Activated CD4-positive, CD25-positive, alpha-beta regulatory T cell treated with anti-CD3 and anti-CD28 coated beads, Interleukin-2, amount 50 U/mL, for 16 hours (primary cell): ENCODE measurements at places on chromosomes 3 and 15.

GRCh38 chr3:69324362-69325025, 61.4 kb downstream of the FRMD4B start:
- no peak for DNase-seq

DNA sequence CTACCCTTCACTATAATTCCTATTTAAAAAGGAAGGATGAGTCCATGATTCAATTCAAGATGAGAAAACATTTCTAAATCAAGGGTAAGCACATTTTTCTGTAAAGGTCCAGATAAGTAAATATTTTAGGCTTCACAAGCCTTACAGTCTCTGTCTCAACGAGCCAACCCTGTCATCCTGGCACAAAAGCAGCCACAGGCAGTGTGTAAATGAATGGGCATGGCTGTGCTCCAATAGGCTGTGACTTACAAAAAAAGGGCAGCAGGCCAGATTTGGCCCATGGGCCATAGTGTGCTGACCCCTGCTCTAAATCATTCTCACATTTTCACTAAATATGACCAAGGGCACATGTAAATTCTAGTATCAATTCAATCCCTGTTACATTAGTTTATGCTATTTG, 200.4 kb downstream of the WNT5A start:
- DNase-seq: no peak

- DNase-seq: no peak
Observed at GRCh38 chr3:119388577-119388976, 74.8 kb downstream of the TMEM39A start.

DNA sequence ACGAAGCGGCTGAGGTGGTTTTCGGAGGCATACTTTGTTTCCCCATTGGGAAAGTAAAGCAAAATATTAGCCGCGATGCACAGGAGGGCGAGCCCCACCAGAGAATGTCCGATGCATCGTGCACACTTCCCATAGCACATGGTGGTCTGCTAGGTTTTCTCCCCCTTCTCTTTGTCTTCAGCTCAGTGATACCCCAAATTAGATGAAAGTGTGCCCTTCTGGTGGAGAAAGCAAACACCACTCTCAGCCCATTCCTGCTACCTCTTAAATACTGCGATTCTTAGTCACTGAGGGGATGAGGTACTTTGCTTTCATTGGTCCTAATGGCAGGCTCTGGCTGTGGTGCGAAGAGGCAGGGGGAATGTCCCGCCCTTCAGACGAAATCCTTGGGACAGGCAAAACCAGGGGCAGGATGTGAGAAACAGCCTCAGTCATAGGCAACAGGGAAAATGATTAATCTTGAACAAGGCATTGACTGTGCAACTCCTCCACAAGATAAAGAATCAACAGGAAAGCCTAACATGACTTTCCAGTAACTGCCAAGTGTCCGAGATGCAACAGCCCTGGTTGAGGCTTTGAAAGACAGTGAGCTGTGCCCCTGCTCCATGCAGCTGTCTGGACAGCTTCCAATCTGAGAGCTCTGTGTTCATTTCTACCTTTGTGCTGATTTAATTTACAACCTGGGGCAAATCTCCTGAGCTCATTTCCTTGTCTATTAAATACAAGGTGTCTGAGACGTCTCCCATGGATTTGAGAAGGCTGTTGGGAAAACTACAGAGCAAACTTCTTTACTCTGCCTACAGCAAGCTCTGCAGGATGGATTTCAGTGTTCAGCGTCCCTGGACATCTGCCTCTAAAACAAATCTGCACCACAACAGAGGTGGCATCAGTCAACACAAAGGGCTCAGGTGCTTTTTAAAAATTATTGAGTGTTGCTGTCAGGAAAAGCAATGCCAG, at the start of gene TM4SF1:
TM4SF1 (minus strand) TSS at position 242 of the 957 bp plus-strand sequence; CDS start at position 140, 102 bp downstream.
- no peak for DNase-seq

GRCh38 chr3:42537350-42537749, 34.9 kb downstream of the VIPR1 start:
- no peak for DNase-seq

DNA sequence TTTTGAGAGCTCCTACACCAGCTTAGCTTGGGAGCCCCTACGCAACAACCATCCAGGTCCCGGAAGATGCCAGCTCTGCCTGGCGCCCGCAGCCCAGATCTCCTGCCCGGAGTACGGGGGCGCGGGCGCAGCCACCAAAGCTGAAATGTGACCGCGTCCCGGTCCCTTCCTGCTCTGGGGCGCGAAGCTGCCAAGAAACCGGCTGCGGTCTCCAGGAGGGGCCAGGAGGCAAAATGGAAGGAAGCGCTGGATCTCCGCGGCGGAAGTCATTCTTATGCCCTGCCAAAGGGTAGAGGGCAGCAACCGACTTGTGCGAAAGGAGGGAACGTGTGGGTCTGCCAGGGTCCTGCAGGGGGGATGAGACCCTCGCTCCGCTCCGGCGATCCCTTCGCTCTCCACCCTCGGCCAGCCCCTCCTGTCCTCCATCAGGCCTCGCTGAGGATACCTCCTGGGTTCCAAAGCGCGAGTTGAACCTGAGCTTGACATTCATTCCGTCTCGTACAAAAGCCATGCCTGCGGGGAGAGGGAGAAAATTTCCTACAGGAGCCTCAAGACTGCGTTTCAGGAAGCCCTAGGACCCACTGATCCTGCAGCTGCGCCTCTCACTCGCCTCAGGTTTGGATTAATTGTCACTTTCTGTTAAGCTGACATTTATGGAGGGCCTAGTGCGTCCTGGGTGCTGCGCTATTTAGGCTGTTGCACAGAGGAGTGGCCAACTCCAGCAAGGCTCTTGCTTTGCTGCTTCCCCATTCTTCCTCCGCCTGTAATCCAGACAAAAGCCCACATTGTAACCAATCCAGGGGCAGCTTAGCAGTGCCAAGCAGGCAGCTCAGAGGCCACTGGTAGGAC, 98.3 kb upstream of the VGLL3 start:
- DNase-seq: no peak

DNA sequence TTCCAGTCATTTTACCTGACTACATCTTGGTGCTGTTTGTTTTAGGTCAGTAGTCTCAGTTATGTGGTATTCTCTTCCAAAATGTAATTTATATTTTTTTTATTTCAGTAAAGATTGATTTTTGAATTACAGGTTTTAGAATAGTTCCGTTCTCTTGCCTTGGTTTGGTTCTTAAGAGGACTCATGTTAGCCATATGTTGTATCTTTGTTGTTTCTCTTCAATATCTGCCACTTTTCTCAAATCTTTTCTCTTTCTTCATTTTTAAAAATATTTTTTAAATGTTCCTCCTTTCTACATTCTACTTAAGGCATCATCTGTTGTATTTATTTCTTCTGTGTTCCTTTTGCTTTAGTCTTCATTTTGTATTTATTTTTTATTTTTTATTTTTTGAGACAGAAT, 5.6 kb upstream of the UBL7 start:
- no peak for DNase-seq

DNA sequence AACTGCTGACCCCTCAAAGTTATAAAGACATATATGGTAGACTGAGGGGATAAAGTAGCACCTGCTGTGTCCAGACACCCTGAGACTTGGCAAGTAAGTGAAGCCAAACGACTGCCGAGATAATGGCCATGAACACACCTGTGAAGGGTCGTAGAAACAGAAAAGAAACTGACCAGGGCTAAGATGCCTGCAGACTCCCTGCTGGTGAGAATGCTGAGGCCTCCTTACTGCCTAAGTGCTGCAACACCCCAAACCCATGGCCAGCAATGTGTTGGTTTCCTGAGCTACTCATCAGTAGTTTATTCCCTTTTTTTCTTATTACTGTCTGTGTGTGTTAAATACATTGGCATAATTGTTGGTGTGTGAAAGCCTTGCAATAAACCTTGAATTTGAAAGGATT, 233.8 kb downstream of the ZNF385D start:
- DNase-seq: no peak

- no peak for DNase-seq
Observed at GRCh38 chr3:110093411-110093810, 756.1 kb upstream of the DPPA4 start.

DNA sequence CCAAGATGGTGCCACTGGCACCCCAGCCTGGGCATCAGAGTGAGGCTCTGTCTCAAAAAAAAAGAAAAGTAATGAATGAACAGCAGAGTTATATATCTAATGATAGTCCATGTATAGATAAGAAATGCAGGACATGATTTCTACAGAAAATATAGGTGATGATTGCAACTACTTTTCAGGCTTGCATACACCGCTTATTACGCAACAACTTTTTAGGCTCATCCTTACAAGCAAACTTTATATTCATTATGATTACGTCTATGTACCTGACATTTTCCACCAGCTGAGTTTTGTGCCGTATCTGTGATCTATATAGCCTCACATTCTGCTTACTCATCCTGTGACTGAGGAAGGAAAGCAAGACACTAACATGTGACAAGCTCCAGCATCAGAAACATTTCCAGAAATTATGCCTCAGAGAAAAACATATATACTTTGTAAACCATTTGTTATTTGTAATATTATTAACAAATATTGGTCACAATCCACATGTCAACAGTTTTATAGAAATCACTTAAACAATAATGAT, 906.3 kb downstream of the ZPLD1 start:
- no peak for DNase-seq

GRCh38 chr15:38874464-38874863, 309.9 kb upstream of the RASGRP1 start:
- no peak for DNase-seq

- DNase-seq: no peak
Observed at GRCh38 chr3:54733106-54734006, 194.5 kb downstream of the LRTM1 start.

GRCh38 chr3:16211176-16211904, 36.9 kb downstream of the GALNT15 start:
- DNase-seq: no peak

GRCh38 chr3:85298032-85298431, 339.2 kb downstream of the CADM2 start:
- no peak for DNase-seq

DNA sequence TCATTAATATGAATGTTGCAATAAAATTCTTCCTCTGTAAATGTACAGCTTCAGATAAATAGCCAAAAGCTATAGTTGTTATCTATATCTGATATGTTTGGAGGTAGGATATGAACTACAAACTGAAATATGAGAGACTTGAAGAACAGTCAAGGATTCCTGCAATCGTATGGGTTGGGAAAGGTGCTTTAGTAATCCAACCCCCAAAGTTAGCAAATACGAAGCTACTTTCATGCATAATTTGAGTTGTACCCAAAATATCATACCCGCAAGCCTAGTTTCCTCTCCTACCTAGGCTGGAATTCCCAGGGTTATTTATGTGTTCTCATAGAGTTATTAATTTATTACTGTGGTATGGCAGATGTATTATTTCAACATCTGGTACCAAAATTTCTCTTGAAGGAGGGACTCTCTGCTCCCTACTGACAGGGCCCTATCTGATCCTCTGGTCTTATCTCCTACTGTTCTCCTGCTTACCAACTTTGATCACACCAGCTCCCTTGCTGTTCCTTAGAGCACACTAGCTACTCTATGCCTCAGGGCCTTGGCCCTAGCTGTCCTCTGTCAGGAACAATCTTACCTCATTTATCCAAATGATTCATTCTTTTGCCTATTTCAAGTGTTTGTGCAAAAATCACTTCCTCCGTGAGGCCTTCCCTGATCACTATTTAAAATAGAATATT, 140.4 kb upstream of the CCDC54 start:
- no peak for DNase-seq

DNA sequence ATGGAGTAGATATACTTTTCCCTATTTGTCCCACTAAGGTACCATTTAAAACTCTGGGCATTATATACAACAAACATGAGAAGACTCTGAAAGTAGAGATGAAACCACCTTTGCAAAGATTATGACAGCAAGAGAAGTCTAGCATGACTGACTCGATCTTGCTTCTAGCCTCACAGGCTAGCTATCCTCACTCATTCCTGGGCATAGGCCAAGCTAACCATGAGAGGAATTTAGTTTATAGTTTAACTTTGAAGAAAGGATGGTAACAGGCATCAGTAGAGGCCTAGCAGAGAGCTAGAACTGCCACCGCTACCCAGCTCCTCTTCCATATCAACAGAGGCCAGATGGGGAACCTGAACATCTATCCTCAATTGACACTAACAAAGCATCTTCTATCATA, 63.5 kb upstream of the FSIP1 start:
- DNase-seq: no peak

GRCh38 chr3:160225176-160226025, at the start of gene C3orf80:
TSS of gene C3orf80 (plus strand) at chr3:160225422. CDS start at chr3:160225636, 214 bp downstream.
- DNase-seq: no peak

GRCh38 chr3:87796137-87796842, 262.5 kb downstream of the CGGBP1 start:
- DNase-seq: no peak

DNA sequence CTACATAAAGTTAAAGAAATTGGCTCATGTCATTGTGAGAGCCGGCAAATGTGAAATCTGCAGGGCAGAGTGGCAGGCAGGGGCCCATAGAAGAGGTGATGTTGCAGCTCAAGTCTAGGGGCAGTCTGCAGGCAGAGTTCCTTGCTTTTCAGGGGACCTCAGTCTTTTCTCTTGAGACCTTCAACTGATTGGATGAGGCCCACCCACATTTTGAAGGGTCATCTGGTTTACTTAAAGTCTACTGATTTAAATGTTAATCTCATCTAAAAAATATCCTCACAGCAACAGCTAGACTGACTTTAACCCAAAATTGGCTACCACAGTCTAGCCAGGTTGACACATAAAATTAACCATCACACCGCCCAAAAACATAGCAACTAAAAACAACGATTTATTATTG, 77.6 kb upstream of the ALDH1L1 start:
- DNase-seq: no peak

- no peak for DNase-seq
Observed at GRCh38 chr3:142892714-142893113, 3.8 kb upstream of the PCOLCE2 start.

DNA sequence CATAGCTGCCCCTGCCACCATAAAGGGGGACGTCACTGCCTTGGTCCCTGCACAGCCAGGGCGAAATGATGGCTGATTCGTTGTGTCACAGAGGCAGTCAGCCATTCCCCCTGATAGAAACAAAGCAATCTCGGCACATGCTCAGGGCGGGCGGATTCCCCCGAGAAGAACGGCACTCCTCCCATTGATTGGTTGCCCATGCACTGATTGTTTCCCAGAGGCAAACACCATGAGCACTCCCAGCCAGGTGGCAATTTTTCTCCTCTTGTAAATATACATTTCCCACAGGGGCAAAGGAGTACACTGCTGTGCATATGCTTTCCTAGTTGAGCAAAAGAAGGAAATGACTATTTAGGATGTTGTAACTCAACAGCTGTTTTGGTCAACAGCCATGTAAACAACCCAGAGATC, 56.5 kb downstream of the KY start:
- DNase-seq: no peak

- no peak for DNase-seq
Observed at GRCh38 chr3:144865948-144866347, 894.3 kb downstream of the DIPK2A start.

- no peak for DNase-seq
Observed at GRCh38 chr3:120495809-120496208, 45.0 kb upstream of the FSTL1 start.

DNA sequence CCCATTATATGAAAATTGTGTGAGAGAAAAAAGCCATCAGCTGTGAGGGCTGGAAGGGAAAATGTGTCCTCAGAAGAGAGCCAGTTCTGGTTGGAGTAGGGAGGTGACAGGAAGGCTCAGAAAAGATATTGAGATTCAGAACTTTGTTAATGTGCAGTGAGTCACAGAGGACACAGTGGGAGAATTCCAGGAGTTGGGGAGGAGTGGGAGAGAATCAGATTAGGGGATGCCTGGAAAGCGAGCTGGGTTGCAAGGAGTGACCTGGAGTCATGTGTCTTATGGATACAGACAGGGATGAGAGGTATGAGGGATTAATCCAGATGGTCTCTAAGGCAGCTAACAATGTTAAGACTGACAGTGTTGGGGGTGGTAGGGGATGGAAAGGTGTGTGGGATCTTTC, 67.5 kb downstream of the CHST2 start:
- DNase-seq: no peak

- no peak for DNase-seq
Observed at GRCh38 chr3:1591327-1592028, 498.7 kb downstream of the CNTN6 start.
